Psoas muscle (tissue), 8 donors: ENCODE measurements at places on chromosomes 11 and 22. TPM values are rescaled to one million over a fixed set of nuclear protein-coding genes. Genes with fewer than 3 reads are reported as not detected.

RAB38 gene
- polyA plus RNA-seq, result 0.21 TPM

ANO3 gene
- not detected for polyA plus RNA-seq

SMDT1 gene
- 194 TPM for polyA plus RNA-seq

TANGO2 gene
- 28.5 TPM for polyA plus RNA-seq

KRTAP5-9 gene
- 0.09 TPM for polyA plus RNA-seq

MISFA gene
- polyA plus RNA-seq, result 1.4 TPM

SLC15A3 gene
- 7.8 TPM for polyA plus RNA-seq

SYNGR1 gene
- 37.1 TPM for polyA plus RNA-seq

TRIM51 gene
- polyA plus RNA-seq, result not detected

POU2AF2 gene
- polyA plus RNA-seq, result 1.5 TPM

OR52E8 gene
- polyA plus RNA-seq, result not detected

TOM1 gene
- 116 TPM for polyA plus RNA-seq

JHY gene
- 0.19 TPM for polyA plus RNA-seq

TRPC6 gene
- 0.17 TPM for polyA plus RNA-seq

SLC22A6 gene
- polyA plus RNA-seq, result not detected

P2RY6 gene
- 0.59 TPM for polyA plus RNA-seq

SLN gene
- polyA plus RNA-seq, result 3,094 TPM

MMP12 gene
- not detected for polyA plus RNA-seq

PDE3B gene
- 0.11 TPM for polyA plus RNA-seq

UPK3A gene
- 11.7 TPM for polyA plus RNA-seq

APOBEC3H gene
- polyA plus RNA-seq, result not detected

CPT1B gene
- polyA plus RNA-seq, result 70.8 TPM

TRIOBP gene
- polyA plus RNA-seq, result 42.7 TPM

ASPHD2 gene
- 0.38 TPM for polyA plus RNA-seq

C11orf97 gene
- polyA plus RNA-seq, result 0.06 TPM
